ENCODE measurements at places on chromosomes 3 and 15.

DNA sequence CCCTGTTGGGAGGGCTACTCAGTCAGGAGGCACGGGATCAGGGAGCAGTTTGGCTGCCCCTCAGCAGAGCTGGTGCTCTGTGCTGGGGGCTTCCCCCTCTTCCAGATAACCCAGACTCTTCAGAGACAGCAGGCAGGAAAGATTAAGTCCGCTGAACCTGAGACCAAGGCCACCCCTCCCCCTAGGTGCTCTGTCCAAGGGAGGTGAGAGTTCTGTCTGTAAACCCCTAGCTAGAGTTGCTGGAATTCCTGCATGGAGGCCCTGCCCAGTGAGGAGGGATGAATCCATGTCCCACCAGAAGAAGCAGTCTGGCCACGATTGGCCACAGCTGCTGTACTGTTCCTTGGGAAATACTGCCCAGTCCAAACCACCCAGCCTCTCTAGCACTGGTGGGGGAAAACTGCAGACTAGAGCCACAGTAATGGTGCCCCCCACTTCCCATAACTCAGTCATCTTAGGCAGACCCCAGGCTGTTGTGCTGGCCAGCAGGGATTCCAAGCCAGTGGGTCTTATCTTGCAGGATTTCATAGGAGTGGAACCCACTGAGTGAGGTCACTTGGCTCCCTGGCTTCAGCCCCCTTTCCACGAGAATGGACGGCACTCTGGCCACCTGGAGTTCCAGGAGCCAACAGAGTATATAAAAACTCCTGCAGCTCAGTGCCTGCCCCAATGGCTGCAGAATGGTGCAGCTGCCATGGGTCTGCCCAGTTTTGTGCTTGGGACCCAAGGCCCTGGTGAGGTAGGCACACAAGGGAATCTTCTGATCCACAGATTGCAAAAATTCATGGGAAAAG is 42.9 kb downstream of the NPAP1 start:
- no peak for DNase-seq

DNA sequence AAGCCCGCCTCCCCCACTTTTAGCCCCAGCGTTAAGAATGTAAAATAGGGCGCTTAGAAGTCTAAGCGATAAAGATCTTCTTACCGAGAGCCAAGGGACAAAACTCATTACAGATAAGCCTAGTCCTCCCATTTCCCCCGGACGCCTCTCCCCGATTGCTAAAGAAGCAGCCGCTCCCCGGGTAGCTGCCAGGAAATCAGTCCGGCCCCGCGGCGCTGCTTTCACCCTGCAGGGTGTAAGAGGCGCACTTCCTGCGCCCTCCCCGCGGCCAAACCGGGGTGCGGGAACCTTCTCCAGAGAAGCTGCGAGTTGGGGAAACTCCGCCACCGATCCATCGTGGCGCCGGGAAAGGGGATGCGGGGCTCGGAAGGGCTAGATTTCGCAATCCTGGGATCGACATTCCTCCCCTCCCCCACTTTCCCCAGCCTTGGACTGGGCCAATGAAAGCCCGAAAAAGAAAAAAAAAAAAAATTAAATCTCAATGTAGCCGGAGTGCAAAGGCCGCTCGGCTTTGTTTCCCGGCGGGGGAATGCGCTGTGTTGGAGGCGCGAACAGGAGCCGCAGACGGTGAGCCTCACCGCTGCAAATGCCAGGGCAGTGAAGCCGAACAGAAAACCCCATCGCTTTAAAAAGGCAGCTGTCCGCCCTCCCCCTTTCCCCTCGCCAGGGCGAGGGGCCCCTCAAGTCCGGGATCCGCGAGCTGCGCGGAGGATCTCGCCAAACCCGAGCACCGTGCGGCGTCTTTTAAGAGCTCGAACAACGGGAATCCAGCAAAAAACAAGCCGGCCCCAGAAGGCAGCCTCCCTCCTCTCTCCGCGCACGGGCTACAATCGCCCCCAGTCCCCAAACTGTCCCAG is 626 bp upstream of the PTPRG start:
- DNase-seq: no peak

GRCh38 chr3:99971761-99972160 is 142.5 kb downstream of the FILIP1L start:
- DNase-seq: no peak

DNA sequence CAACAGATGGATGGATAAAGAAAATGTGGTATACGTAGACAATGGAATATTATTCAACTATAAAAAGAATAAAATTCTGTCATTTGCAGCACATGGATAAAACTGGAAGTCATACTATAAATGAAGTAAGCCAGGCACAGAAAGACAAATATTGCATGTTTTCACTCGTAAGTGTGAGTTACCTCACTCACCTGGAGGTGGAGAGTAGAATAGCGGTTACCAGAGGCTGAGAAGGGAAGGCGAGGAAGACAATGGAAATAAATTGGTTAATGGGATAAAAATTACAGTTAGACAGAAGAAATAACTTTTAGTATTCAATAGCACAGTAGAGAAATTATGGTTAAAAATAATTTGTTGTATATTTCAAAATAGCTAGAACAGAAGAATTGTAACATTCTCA is 141.6 kb downstream of the EFHB start:
- no peak for DNase-seq

GRCh38 chr15:57597431-57597830 is 5.7 kb downstream of the MYZAP start:
- DNase-seq: no peak

DNA sequence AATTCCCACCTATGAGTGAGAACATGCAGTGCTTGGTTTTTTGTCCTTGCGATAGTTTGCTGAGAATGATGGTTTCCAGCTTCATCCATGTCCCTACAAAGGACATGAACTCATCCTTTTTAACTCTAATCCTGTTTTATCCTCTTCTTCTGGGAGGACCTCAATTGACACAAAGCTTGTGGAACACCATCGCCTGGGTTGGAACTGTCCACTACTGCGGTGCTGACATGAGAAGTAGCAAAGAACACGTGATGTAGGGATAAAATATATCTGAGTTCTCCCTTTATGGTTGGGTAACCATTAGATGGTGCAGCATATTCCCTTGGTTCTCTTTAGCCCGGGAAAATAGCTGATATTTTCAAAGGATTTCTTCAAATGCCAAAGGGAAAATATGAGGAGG is 105.3 kb upstream of the TOPAZ1 start:
- DNase-seq: no peak

GRCh38 chr3:189967254-189967865 is 153.3 kb downstream of the P3H2 start:
- DNase-seq: no peak

DNA sequence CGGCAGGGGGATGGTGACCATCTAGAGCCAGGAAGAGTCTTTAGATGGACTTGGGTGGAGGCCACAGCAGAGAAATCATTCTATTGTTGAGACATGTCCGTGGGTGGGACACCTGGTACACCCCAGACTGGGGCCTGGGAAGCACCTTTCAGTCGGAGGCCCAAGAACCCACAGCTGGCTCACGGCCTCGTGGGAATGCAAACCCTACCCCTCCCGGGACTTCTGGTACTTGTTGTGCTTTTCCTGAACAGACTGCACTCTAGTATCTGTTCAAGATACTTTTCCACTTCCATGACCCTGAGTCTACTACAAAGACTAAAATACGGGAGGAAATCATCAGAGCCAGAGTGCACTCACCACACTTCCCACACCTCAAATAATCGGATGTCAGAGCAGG is 60.7 kb downstream of the BDH1 start:
- no peak for DNase-seq

DNA sequence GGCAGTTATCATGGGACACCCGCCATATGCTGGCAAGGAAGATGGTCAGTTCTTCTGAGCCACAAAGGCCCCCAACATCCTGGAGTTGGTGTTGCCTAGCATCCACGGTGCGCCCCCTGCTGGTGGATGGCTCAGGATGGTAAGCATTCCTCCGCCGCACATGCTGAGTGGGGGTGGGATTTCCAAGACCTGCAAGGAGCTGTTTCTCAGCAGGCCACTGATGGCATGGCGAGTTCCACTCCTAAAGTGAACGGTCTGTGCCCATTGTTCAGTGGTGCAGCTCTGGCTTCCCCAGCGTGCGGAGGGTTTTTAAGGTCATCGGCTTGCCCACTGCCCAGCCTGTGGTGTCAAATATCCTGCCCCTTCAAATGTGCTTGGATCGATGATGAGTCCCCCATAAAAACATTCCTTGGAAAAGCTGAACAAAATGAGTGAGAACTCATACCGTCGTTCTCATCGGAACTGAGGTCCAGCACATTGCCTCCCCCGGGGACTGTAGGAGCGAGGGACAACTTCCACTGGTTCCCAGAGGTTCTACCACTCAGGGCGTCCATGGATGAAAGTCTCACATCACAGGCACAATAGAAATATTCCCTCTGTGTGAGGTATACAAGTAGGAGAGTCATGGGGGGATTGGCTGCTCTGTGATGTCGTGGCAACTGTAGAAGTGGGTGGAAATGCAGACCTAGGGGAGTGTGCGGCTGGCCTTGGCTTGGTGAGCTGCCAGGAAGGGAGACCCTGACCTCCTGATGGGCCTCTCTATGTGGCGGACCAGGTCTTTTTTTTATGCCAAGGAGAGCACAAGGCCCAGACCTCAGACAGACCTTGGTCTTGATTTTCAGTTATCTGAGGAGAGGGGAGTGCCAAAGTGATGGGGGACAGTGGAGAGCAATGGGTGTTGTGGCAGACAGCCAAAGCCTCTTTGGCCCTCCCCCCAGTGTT is 102.0 kb downstream of the SNRPN start:
- no peak for DNase-seq

- DNase-seq: no peak
Measured at GRCh38 chr3:57600195-57600594, 3.1 kb upstream of the ARF4 start.

Data from NK-92 treated with Interleukin-12 subunit alpha and Interleukin-12 subunit beta, amount 100 ng/mL, for 24 hours (cell line).